ENCODE measurements at places on chromosomes 13 and 19. TPM values are rescaled to one million over a fixed set of nuclear protein-coding genes. Genes with fewer than 3 reads are reported as not detected.
A peak's percentile ranks its signal among the peaks of the same experiment; 100 is the strongest.

GRCh38 chr19:51320280-51320657 lies 8.8 kb downstream of the IGLON5 start:
- no peak for DNase-seq

KIR2DL1 gene
- total RNA-seq = not detected

- DNase-seq = no peak
These were observed 17.5 kb downstream of the SYDE1 start for GRCh38 chr19:15124572-15125231.

- DNase-seq = no peak
These were observed 34.7 kb upstream of the WDFY2 start for GRCh38 chr13:51549593-51549992.

- DNase-seq = no peak
These were observed 6.3 kb upstream of the POU4F1 start for GRCh38 chr13:78609464-78610205.

GRCh38 chr19:55325172-55325571 lies at the start of gene TMEM150B:
Gene TMEM150B, minus strand, starts transcription at chr19:55325341. Its CDS starts 4,305 bp downstream, at chr19:55321036.
- DNase-seq = no peak

- DNase-seq = no peak
These were observed 1.6 kb upstream of the APOC1 start for GRCh38 chr19:44912854-44913253.

GRCh38 chr13:46496086-46496485 lies 56.9 kb upstream of the LRCH1 start:
- no peak for DNase-seq

DNA sequence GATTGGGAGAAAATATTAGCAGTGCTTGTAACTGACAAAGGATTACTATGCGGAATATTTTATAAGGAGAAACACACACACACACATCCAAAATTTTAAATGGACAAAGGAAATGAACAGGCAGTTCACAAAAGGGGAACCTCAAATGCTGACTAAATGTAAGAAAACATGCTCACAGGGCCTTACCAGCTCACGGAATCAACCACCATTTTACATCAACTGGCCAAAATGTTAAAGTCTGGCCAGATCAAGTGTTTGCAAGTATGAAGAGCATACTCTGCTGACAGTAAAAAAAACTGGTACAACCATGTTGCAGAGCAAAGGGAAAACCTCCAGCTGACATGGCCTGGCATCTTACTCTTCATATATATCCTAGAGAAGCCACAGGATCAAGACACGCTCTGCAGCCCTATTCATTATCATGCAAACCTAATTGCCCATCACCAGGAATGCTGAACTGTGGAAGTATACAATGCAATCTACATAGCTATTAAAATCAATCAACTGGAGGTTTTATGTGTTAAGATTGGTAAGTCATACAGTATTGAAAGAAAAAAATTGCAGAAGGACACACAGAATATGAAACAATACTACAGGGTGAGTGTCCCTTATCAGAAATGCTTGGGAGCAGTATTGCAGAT lies 124.4 kb downstream of the RNF17 start:
- DNase-seq = no peak

GRCh38 chr13:37106642-37107041 lies 1.2 kb upstream of the CSNK1A1L start:
- no peak for DNase-seq

IL17D gene
- 0.48 TPM for total RNA-seq

GRCh38 chr19:1214299-1214861 lies 8.8 kb downstream of the STK11 start:
- DNase-seq = peak; percentile 58

DNA sequence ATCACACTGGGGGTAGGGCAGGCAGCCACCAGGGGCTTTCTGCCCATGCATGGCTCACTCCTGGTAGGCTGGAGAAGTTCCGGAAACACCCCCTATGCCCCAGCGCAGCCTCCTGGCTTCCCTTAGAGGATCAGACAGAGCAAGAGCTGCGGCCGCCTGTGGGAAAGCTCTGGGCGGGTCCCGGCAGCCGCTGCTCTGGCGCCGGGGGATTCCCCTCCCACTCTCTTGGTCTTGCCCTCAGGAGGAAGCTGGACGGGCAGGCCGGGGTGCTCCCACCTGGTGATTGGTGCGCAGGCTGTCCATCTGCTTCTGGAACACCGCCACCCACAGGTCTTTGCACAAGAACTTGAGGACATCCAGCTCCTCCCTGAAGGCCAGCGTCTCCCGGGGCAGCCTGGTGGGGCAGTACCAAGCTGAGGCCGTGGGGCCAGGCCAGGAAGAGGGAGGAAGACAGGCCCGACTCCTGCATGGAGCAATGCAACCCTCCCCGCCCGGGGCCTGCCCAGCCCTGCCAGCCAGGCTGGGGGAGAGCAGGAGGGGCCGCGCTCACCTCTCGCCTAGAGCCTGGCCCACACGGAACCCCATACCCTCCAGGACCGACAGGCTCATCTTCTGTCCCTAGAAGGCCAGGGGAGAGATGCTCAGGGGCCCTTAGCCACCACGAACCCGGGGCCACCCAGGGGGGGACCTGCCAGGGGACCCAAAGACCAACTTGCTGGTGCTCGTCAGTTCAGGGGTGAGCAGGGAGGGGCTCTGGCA lies 4.0 kb upstream of the NKPD1 start:
- DNase-seq = no peak

KLK10 gene
- total RNA-seq = not detected

DNA sequence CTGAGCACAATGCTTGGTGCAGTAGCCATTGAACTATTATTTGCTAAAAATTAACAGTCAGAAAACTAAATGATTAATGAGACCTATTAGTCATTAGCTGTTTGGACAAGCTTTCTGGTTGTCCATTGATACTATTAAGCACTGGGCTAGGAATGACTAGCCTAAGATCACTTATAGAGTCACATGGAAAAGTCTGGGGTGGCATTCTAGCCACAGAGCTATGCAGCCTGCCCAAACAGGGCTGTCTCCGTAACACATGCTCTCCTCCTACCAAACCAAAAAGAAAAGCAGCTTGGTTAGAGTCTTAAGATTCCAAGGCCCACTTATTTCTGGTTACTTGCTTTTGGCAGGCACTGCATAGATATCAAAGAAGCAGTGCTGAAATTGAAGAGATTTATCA lies 193.5 kb upstream of the NBEA start:
- DNase-seq = no peak

- DNase-seq = no peak
These were observed 207.2 kb upstream of the PCDH17 start for GRCh38 chr13:57424379-57424778.

- peak; percentile 35 for DNase-seq
These were observed 30.1 kb downstream of the WDFY2 start for GRCh38 chr13:51614350-51614786.

GRCh38 chr19:16094360-16095070 lies 17.2 kb upstream of the RAB8A start:
- DNase-seq = no peak

DNA sequence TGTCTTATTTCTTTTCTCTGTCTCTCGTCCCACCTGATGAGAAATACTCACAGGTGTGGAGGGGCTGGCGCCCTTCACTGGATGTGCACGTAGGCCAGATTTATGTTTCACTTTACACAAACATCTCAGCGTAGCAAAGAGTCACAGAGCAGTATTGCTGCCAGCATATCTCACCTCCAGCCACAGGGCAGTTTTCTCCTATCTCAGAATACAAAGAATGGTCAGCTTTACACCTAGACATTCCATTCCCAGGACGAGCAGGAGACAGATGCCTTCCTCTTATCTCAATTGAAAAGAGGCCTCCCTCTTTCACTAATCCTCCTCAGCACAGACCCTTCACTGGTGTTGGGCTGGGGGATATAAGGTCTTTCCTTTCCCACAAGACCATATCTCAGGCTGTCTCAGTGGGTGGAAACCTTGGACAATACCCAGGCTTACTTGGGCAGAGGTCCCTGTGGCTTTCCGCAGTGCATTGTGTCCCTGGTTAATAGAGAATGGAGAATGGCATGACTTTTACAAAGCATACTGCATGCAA lies 7.2 kb upstream of the ZNF611 start:
- DNase-seq = no peak

- DNase-seq = no peak
These were observed 238.0 kb downstream of the IRS2 start for GRCh38 chr13:109548374-109548773.

GRCh38 chr13:60575142-60575541 lies 178.1 kb downstream of the TDRD3 start:
- DNase-seq = no peak

DNA sequence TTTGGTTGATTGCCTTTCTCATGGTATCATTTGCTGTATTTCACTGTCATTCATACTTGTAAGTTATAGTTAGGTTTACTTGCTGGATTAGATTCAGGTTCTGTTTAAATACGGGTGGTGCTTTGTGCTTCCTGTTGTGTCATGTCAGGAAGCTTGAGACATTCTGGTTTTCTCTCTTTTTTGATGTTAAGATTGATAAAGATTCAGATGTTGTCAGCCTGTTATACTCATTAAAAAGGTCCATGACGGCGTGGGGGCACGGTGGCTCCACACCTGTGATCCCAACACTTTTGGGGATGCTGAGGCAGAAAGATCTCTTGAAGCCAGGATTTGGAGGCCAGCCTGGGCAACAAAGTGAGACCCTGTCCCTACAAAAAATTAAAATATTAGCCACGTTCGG lies 45.7 kb downstream of the NAA16 start:
- no peak for DNase-seq

DNA sequence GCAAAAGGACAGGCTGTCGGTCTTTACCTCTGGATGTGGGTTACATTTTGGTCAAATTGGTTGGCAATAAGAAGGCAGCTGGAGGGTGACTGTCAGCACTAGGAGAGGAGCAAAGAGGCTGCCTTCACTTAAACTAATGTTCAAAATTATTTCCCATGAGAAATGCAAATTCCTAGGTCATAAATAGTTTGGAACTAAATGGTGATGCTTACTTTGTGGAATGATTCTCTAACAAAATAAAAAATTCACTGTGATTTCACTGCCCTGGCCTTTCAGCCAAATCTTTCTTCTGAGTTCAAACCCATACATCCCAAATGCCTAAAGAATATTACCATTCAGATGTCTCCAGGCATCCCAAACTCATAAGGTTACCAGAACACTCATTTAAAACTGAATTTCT lies 25.0 kb upstream of the OXGR1 start:
- DNase-seq = no peak

KANK3 gene
- total RNA-seq = 15.9 TPM

CEACAM16 gene
- not detected for total RNA-seq

DNA sequence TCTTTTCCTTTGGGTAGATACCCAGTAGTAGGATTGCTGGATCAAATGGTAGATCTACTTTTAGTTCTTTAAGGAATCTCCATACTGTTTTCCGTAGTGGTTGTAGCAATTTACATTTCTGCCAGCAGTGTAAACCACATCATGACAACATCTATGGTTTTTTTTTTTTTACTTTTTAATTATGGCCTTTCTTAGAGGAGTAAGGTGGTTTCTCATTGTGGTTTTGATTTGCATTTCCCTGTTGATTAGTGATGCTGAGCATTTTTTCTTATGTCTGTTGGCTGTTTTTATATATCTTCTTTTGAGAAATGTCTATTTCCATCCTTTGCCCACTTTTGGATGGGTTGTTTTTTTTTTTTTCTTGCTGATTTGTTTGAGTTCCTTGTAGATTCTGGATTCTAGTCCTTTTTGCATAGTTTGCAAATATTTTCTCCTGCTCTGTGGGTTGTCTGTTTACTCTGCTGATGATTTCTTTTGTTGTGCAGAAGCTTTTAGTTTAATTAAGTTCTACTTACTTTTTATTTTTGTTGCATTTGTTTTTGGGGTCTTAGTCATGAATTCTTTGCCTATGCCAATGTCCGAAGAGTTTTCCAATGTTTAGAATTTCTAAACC lies 38.8 kb downstream of the TDRD3 start:
- DNase-seq = no peak

- no peak for DNase-seq
These were observed 12.6 kb downstream of the ZSCAN5A start for GRCh38 chr19:56301886-56302620.

PSG3 gene
- total RNA-seq = not detected

FBXO27 gene
- 38.3 TPM for total RNA-seq

- no peak for DNase-seq
These were observed 123.6 kb upstream of the SOX1 start for GRCh38 chr13:111943229-111943795.

SULT2A1 gene
- total RNA-seq = not detected

POU4F1 gene
- total RNA-seq = not detected

- DNase-seq = peak; percentile 94
These were observed 1.8 kb upstream of the ANGPTL4 start for GRCh38 chr19:8361921-8362793.

DNA sequence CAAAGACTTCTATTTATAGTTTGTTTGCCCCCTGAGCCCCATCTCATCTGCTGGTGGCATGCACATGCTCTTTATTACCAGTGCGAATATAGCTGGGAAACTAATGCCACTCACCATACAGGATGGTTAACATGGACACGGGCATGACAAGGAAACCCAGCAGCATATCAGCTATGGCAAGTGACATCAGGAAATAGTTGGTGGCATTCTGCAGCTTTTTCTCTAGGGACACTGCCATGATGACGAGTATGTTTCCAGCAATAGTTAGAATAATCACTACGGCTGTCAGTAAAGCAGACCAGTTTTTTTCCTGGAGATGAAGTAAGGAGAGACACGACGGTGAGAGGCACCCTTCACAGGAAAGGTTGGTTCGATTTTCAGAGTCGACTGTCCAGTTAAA lies 1.5 kb downstream of the HTR2A start:
- DNase-seq = no peak

DNA sequence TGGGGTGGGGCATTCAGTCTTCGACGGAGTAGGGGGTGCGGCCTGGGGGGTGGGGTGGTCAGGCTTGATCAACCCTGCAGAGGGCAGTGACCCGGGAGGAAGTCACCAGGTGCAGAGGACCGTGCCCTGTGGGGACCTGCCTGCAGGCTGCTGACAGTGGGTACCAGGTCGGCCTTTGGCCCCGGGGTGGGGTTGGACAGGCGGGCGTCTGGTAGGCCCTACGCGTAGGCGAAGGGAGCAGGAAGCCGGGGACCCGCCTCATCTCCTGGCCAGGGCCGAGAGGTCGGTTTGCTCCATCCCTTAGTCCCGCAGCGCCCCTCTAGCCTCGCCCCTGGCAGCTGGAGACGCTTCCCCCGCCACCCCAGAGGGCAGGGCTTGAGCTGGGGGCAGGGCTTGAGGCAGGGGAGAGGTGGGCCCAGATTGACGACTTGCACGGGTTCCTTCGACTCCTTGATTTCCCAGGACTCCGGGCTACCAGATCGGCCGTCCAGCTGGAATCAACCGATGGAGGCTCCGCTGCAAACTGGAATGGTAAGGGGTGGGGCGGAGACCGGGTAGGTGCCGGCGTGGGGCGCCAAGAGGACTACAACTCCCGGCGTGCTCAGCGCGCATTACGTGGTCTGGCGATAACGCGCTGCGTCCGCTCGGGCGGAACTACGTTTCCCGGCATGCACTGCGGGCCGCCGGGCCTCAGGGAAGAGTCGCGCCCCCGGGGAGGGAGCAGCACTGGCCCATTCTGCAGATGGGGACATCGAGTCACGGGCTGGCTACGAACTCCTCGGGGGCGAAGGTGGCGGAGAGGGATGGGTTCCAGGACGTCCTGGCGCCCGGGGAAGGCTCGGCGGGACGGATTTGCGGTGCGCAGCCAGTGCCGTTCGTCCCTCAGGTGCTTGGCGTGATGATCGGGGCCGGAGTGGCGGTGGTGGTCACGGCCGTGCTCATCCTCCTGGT lies at the start of gene PNPLA6:
TSS of gene PNPLA6 (plus strand) at position 671 of the 951 bp plus-strand sequence. CDS start at position 743, 72 bp downstream.
- peak; percentile 97 for DNase-seq

PLVAP gene
- 52.8 TPM for total RNA-seq
